ENCODE measurements at places on chromosomes 7 and 10. TPM values are rescaled to one million over a fixed set of nuclear protein-coding genes. Genes with fewer than 3 reads are reported as not detected.

Gene TMEM213
- total RNA-seq, result not detected

Gene ATOH7
- not detected for total RNA-seq

Gene ELN
- total RNA-seq, result 36.6 TPM

Gene WNT2
- 7.5 TPM for total RNA-seq

Gene BAIAP2L1
- total RNA-seq, result 6.7 TPM

Gene FOXP2
- 13.1 TPM for total RNA-seq

Gene PRSS37
- total RNA-seq, result not detected

Gene LSM5
- 15.2 TPM for total RNA-seq

Gene SPDYE2B
- not detected for total RNA-seq

Gene LRIT1
- not detected for total RNA-seq

Gene FGFR2
- total RNA-seq, result 23.0 TPM

Gene LRRC17
- total RNA-seq, result 4.9 TPM

Gene MORN4
- total RNA-seq, result 5.8 TPM

Gene VGF
- 0.16 TPM for total RNA-seq

Gene SLC29A4
- total RNA-seq, result 1.5 TPM

Gene ANXA8L1
- not detected for total RNA-seq

Gene PNLIPRP3
- not detected for total RNA-seq

Gene AKR1C2
- total RNA-seq, result 36.7 TPM

Gene AKR1C4
- total RNA-seq, result not detected

Gene IPMK
- 11.7 TPM for total RNA-seq

Gene ITPRID1
- not detected for total RNA-seq

Gene TAC1
- total RNA-seq, result not detected

Gene TAF3
- total RNA-seq, result 2.3 TPM

Gene PDCD11
- 36.7 TPM for total RNA-seq

Gene DYNC1I1
- total RNA-seq, result 0.81 TPM

Gene OPN4
- not detected for total RNA-seq

Gene THSD7A
- 0.49 TPM for total RNA-seq

Gene RBM48
- total RNA-seq, result 7.8 TPM

Gene CABCOCO1
- 8.3 TPM for total RNA-seq

Gene PTF1A
- not detected for total RNA-seq

Gene C7orf57
- 0.24 TPM for total RNA-seq

Gene ASB15
- total RNA-seq, result not detected

Gene ADRB1
- total RNA-seq, result not detected

Gene TMEM130
- total RNA-seq, result 0.12 TPM

Gene SORBS1
- total RNA-seq, result 0.49 TPM

Gene NCF1
- not detected for total RNA-seq

Gene UTF1
- total RNA-seq, result not detected

Gene EPHB6
- total RNA-seq, result 13.4 TPM

Gene CDH23
- total RNA-seq, result 0.24 TPM

Gene CALML3
- total RNA-seq, result 0.12 TPM

Gene OR9A2
- not detected for total RNA-seq

Gene NPC1L1
- not detected for total RNA-seq

Gene HABP2
- not detected for total RNA-seq

Gene CC2D2B
- total RNA-seq, result 0.32 TPM

Gene HKDC1
- total RNA-seq, result 0.16 TPM

Gene SCART1
- 5.2 TPM for total RNA-seq

Gene NXPH1
- total RNA-seq, result not detected

Gene MMP21
- not detected for total RNA-seq

Gene SPDYE6
- not detected for total RNA-seq

Gene MEOX2
- total RNA-seq, result 4.5 TPM

Gene CDCA7L
- 24.3 TPM for total RNA-seq

Gene TRDMT1
- 26.0 TPM for total RNA-seq

Gene CCL26
- total RNA-seq, result 1.3 TPM

Gene COL17A1
- 1.6 TPM for total RNA-seq

Gene TEX36
- 0.32 TPM for total RNA-seq

Gene PIK3CG
- not detected for total RNA-seq

Gene PNLIPRP2
- not detected for total RNA-seq

Gene TAS2R40
- total RNA-seq, result not detected

Gene HUS1
- total RNA-seq, result 22.1 TPM
